ENCODE measurements at places on chromosomes 2 and 18. TPM values are rescaled to one million over a fixed set of nuclear protein-coding genes. Genes with fewer than 3 reads are reported as not detected.

HAUS1 gene
- polyA plus RNA-seq, result 33.3 TPM

GRCh38 chr2:178403671-178404306, 47.2 kb downstream of the PRKRA start:
- no peak overlapping the region for H3K27ac ChIP-seq
- no peak overlapping the region for H3K4me3 ChIP-seq
- H3K4me1 ChIP-seq, result no peaks in the 10 kb centered on the region

CLEC4F gene
- polyA plus RNA-seq, result not detected

CCL20 gene
- polyA plus RNA-seq, result not detected

- H3K27ac ChIP-seq, result no peak overlapping the region
- no peaks in the 10 kb centered on the region for H3K36me3 ChIP-seq
- H3K27me3 ChIP-seq, result peaks cover 2% of the 10 kb centered on the region
- DNase-seq, result no peak
Observed at GRCh38 chr2:32931519-32931918, 15.2 kb upstream of the LTBP1 start.

DNA sequence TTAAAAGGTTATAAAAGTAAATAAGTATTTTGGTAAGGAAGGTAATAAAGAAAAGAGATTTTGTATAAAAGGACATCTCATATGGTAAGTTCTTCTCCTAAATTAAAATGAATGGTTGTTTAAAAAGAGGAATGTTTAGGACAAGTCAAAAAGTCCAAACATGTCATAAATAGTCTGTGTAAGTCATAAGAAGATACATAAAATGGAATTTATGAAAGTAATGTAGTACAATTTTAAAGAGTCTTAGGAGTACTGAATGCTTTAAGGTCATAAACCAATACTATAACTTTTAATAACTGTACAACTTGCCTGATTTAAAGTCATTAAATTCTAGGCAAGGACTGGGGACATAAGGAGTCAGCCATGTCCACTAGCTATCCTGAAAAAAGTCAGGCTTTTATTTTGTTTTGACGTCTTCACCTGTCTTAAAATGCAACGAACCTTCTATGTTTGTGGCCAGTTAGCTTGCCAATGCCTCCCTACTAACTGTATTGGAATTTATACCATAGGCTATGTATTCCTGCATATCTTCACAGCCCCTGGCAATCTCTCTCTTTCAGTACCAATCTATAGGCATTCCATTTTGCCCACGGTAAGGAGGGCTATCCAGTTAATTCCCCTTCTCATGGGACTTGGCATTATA, 312.3 kb upstream of the LRRTM4 start:
- H3K27ac ChIP-seq, result no peak overlapping the region
- no peaks in the 10 kb centered on the region for H3K4me1 ChIP-seq
- H3K27me3 ChIP-seq, result no peaks in the 10 kb centered on the region
- H3K36me3 ChIP-seq, result peaks cover 3% of the 10 kb centered on the region
- no peak for DNase-seq

DNA sequence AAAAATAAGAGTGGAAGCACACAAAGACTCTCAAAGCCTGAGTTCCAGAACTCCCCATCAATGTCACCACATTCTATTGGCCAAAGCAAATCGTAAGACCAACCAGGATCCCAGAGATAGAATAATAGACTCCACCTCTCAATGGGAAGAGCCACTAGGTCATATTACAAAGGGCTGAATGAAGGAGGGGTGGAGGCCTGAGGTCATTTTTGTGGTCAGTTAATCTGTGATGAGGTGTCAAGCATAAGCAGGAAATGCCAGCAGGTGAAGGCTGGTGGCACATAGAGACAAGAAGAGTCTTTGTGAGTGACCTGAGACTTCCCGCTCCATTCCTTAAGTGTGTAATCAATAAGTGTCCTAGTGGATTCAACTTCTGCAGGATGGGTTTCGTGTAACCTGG, 144.3 kb downstream of the TFCP2L1 start:
- no peak overlapping the region for H3K4me3 ChIP-seq
- DNase-seq, result no peak
- H3K4me1 ChIP-seq, result no peaks in the 10 kb centered on the region
- H3K27me3 ChIP-seq, result peaks cover 4% of the 10 kb centered on the region
- H3K27ac ChIP-seq, result no peak overlapping the region

DNA sequence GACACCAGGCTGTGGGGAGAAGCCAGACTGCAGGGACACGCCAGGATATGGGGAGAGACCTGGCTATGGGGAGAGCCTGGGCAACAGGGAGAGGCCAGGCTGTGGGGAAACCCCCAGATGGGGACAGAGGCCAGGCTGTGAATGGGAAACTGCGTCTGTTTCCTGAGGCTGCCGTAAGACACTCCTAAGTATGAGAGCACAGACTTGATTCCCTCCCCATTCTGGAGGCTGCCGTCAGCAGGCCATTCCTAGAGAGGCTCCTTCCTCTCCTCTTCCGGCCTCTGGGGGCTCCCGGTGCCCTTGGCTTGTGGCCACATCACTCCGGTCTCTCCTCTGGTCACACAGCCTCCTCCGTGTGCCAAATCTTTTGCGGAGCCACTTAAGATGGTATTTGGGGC, 32.3 kb downstream of the ADI1 start:
- no peak overlapping the region for H3K27ac ChIP-seq
- H3K27me3 ChIP-seq, result no peaks in the 10 kb centered on the region
- H3K4me3 ChIP-seq, result no peak overlapping the region

DNA sequence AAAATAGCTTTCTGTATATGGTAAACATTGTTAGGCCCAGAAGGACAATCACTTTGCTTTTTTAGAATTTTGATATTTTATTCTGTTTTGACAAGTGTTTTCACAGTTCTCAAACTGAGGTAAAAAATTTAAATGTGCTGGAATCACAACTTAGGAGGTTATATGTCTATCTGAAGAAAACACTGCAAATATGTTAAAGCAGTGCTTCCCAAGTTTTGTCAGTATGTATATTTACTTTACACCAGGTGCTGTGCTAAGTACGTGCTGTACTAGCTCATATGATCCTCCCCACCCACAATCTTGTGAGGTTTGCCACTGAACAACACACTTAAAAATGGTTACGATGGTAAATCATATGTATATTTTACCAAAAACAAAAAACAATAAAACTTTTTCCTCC, 124.2 kb downstream of the CABYR start:
- H3K27me3 ChIP-seq, result peaks cover 11% of the 10 kb centered on the region
- no peak overlapping the region for H3K27ac ChIP-seq
- no peaks in the 10 kb centered on the region for H3K36me3 ChIP-seq
- H3K4me3 ChIP-seq, result no peak overlapping the region
- H3K4me1 ChIP-seq, result no peaks in the 10 kb centered on the region

DNA sequence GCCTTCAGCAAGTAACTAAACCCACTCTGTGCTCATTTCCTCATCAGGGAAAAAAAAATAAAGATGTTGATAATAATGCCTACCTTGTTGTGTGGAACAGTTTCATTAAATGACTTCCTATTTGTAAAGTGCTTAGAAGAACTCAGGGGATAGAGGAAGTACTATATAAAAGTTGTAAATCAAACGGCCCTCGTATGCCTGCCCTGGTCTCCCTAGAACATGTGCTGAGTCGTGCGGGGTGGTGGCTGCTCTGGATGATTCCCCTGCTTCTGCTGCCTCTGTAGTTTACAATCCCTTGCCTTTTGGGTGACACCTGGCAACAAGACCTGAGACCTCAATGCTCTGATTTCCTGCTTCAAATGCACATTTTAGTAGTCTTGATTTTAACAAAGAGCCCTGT, 170.0 kb downstream of the CERS6 start:
- H3K4me1 ChIP-seq, result peaks cover 11% of the 10 kb centered on the region
- no peaks in the 10 kb centered on the region for H3K27me3 ChIP-seq
- no peak for DNase-seq
- H3K27ac ChIP-seq, result no peak overlapping the region
- H3K36me3 ChIP-seq, result no peaks in the 10 kb centered on the region

GRCh38 chr2:148521181-148521580, 123.4 kb upstream of the EPC2 start:
- no peak overlapping the region for H3K4me3 ChIP-seq
- H3K4me1 ChIP-seq, result peaks cover 23% of the 10 kb centered on the region
- DNase-seq, result no peak
- no peak overlapping the region for H3K27ac ChIP-seq

GRCh38 chr2:15975261-15975600, 34.9 kb downstream of the MYCN start:
- no peak overlapping the region for H3K4me3 ChIP-seq
- DNase-seq, result no peak
- peaks cover 2% of the 10 kb centered on the region for H3K27me3 ChIP-seq
- no peaks in the 10 kb centered on the region for H3K36me3 ChIP-seq
- no peaks in the 10 kb centered on the region for H3K4me1 ChIP-seq

PJVK gene
- not detected for polyA plus RNA-seq

- no peaks in the 10 kb centered on the region for H3K36me3 ChIP-seq
- no peaks in the 10 kb centered on the region for H3K4me1 ChIP-seq
- H3K4me3 ChIP-seq, result no peak overlapping the region
- H3K27me3 ChIP-seq, result peaks cover 1% of the 10 kb centered on the region
- H3K27ac ChIP-seq, result no peak overlapping the region
- DNase-seq, result no peak
Observed at GRCh38 chr2:137927846-137928245, 36.4 kb upstream of the HNMT start.

DNA sequence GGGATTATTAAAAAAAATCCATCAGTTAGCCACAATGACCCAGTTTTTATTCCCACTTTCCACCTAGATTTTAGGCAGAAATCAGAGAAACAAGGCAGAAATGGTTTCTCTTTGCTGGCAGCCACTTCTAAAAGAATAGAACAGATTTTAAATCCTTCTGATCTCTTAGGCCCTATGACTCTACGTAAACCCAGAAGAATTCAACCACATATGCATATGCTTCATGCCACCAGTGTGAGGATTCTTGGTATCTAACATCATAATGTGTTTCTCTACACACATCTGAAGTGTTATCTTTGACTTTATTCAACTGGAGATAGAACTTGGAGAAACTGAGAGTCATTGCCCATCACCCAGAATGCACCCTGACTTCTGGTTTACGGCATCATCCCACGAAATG, 128.7 kb upstream of the TANK start:
- no peaks in the 10 kb centered on the region for H3K27me3 ChIP-seq
- peaks cover 5% of the 10 kb centered on the region for H3K36me3 ChIP-seq
- H3K27ac ChIP-seq, result no peak overlapping the region
